ENCODE measurements at places on chromosomes 3 and 15. TPM values are rescaled to one million over a fixed set of nuclear protein-coding genes. Genes with fewer than 3 reads are reported as not detected.

DNA sequence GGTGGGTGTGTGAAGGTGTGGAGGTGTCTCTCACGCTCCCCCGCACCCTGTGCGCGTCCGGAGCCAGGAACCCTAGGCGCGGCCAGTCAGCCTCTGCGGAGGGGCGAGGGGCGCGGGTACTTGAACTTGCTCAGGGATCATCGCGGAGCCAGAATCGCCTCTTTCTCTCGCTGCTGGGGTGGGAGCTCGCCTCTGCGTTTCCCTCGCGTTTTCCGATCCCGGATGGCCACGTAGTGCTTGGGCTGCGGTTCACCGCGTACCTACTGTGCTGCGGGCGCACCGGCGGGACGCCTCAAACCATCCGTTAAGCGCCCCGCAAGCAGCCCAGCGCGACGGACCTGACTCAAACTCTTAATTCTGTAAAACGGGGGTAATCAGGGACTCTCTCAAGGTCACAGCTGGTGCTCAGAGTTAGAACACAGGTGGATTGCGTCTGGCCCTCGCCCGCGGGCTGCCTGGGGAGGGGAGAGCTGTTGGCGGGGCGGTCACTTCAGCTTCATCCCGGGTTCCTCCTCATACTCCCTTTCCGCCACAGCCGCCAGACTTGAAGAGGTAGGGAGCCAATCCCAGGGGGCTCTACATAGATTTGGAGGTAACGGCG, 686 bp downstream of the MYRIP start:
- no peak for DNase-seq

GRCh38 chr15:66819084-66819483, 117.0 kb downstream of the SMAD6 start:
- DNase-seq: no peak

GRCh38 chr15:33795070-33795469, 173.2 kb upstream of the CHRM5 start:
- DNase-seq: no peak

DNA sequence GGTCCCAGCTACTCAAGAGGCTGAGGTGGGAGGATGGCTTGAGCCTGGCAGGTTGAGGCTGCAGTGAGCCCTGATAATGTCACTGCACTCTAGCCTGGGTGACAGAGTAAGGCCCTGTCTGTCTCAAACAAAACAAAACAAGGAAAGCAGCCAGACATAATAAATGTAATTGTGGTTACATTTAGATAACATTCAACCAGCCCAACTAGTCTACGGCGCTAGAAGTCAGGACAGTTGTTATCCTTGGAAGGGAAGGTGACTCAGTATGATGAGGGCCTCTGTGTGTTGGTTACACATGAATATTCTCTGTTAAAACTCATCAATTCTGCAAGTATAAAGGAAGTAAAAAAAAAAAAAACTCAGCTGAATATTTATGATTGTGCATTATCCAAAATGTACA, 27.0 kb upstream of the CSPG5 start:
- no peak for DNase-seq

- no peak for DNase-seq
Measured at GRCh38 chr3:3107858-3108257, 2.3 kb downstream of the IL5RA start.

GRCh38 chr3:150594150-150594549, 9.0 kb upstream of the SELENOT start:
- DNase-seq: no peak

DNA sequence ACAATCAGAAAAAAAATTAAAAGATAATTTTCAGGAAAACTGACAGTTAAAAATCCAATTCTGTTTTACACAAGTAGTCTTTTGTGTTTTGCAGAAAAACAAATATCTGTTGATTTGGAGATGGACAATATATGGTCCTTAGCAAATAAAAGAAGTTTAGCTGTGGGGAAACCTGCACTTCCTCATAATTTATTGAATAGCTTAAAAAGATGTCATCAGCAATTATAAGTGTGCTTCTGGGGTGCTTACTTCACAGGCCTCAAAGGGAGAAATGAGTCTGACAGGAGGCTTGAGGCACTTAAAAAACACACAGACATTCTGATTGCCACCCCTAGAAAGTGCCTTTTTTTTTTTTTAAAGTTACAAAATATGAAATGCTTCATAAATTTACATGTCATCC, 31.6 kb upstream of the CERS3 start:
- no peak for DNase-seq

DNA sequence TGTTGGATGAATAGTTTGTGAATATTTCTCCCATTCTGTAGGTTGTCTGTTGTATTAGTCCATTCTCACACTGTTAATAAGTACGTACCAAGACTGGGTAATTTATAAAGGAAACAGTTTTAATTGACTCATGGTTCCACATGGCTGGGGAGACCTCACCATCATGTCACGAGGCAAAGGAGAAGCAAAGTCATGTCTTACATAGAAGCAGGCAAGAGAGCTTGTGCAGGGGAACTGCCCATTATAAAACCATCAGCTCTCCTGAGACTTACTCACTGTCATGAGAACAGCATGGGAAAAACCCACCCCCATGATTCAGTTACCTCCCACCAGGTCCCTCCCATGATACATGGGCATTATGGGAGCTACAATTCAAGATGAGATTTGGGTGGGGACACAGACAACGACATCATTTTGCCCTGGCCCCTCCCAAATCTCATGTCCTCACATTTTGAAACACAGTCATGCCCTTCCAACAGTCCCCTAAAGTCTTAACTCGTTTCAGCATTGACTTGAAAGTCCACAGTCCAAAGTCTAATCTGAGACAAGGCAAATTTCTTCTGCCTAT, 133.2 kb downstream of the LMLN start:
- no peak for DNase-seq

DNA sequence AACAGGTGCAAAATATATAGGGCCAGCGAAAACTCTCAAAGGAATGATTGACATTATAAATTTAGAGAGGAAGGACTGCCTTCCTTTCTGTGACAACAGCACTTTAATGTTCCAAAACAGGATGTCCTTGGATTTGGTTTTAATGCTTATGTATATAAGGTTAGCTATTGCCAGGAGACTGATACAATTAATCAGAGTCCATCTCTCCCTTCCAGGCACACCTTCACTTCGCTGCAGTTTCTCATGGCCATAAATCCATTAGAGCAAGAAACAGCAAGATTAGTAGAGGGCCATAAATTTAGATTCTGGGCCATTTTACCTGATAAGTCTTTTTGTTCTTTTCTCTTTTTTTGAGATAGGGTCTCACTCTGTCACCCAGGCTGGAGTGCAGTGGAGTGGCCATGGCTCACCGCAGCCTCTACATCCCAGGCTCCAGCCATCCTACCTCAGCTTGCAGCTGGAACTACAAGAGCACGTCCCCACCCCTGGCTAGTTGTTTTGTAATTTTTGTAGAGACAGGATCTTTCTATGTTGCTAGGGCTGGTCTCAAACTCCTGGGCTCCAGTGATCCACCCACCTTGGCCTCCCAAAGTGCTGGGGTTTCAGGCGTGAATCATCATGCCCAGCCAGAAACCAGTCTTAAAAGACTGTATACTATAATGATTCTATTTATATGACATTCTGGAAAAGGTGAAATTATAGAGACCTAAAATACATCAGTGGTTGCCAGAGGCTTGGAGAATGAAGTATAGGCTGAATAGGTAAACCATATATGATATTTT, 15.7 kb upstream of the TFRC start:
- DNase-seq: no peak

GRCh38 chr3:161672478-161672877, 175.9 kb downstream of the OTOL1 start:
- DNase-seq: no peak

DNA sequence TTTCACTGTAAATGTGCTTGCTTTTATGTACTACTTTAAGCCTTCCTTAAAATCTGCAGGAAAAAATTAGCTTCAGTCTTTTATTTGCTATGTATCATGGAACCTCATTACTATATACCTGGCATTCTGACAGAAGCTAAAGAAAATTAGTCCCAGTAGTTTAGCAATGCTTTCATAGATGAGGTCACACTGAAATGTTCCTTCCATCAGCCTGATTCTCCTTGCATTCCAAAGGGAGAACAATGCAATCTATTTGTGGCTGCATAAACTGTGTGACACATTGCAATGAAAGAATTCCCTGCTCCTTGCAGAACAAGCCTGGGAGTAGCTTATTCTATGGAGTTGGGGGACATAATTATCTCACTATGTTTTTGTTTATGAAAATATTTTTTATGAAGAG, 691.5 kb upstream of the ARPP21 start:
- no peak for DNase-seq

DNA sequence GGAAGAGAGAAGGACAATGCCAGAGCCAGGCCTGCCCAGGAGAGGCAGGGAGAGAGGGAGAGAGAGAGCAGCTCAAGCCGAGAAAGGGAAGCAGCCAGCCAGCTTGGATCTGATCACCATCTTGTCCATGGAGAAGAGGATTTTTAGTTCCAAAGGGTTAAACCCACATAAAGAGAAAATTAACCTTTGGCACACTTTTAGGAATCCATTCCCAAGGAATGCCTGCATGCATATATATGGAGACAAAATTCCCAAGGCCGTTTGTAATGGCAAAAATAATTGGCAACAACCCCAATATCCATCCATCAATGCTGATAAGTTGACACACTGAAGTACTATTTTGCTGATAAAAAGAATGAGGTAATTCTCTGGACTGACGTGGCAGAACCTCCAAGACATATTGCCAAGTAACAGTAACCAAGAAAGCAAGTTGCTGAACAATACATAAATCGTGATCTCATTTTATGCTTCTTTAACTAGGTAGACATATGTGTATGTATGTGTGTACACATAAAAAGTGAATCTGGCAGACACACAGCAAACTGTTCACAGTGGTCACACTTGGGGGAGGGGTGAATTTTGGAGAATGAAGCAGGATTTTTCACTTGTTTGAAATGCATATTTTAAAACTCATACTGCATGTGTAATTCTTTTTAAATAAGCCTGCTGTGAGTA, 7.5 kb upstream of the STRA6 start:
- no peak for DNase-seq

DNA sequence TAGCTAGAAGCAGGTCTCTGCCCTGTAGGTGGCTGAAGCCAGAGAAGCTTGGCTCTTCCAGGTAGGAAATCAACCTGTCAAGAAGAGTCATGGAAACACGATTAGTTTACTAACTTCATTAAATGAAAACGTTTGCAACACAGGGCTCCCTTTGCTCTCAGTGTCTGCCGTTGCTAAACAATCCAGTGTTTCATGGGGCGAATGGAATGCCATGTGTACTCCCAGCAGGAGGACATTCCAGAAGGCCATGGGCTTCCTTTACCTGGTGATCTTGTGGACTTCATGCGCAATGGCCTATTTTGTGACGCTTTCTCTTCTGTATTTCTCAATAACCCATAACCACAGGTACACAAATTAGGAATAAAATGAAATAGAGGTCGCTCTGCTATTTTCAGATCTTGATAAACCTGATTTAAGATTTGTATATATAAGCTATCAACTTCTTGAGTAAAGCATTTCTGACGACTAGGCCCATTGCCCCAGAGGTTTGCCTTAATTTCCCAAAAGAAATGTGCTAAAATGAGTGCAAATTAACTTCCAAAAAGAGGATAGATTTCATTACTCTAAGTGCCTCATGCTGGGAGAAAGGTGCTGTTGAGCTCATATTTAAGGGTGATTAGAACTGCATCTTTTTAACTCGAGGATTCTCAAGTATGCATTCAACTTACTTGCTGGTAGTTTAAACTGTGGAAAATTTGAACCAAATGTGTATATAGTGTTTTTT, 171.0 kb downstream of the EPHA3 start:
- no peak for DNase-seq

- DNase-seq: no peak
Measured at GRCh38 chr3:36862076-36862755, 82.6 kb downstream of the TRANK1 start.

DNA sequence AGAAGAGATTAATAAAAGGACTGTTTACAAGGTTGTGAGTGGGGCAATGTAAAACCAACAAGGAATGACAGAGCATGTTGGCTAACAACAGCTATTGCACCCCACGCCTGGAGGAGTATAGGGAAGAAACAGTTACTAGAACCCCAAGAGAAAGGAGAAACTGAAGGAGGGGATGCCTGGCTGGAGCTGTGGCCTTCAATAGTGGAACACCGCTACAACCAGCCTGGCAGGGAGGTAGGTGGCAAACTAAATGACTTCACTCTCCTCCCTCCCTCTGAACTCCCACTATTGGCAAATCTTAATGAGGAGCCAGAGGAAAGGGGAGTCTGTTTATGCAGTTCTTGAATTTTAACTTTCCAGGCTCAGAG, 7.2 kb upstream of the CD47 start:
- DNase-seq: no peak

DNA sequence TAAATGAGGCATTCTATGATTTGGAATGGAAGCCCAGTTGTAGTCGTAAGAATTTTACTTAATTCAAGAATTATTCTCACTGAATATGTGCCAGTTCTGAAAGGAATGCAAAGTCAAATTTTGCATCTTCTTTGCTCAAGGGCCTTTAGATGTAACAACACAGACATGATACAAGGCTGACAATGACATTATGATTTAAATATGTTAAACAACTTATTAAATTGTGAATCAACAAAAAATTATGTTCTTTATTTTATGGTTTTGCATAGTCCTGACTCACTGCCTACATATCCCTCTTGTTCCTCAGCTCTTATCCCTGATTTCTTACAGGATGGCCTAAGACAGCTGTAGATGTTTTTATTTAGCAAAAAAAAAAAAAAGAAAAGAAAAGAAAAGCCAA, 170.9 kb upstream of the NR2E3 start:
- no peak for DNase-seq

GRCh38 chr3:9681723-9682081, 21.9 kb upstream of the CPNE9 start:
- DNase-seq: no peak

- DNase-seq: no peak
Measured at GRCh38 chr3:139259398-139259797, 84.4 kb upstream of the MRPS22 start.

DNA sequence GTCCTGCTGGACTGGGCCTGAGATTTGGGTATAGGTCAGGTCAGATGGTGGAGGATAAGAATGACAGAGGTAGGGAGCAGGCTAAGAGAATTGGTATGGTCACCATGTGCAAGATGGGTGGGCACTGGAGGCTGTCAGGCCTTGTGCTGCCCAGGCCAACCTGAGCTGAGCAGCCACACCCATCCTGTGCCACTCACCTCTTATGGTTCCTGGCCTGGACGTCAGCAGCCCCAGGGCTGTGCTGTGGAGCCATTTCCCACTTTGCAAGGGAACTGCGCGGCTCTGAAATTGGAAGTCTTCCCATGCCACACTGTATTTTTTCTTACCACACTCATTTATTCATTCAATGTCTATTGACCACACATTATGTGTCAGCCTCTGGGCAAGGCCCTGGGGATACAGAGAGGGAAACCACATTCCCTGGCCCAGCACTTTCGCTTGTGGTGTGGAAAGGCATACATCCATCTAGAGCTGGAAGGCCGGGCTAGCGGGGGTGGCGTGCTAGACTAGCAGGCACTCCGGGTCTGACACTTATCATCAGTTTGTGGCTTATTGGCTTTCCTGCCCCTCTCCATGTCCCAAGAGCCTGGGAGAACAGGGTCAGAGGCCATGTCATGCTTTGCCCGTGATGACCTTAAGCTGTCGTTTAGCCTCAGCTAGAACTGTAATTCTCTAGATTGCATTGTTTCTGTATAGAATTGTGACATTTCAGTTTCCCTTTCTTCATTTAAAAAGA, 51.1 kb upstream of the POLG start:
- DNase-seq: no peak

- no peak for DNase-seq
Measured at GRCh38 chr3:152127058-152127457, 141.7 kb upstream of the MBNL1 start.

Gene PRICKLE2
- 3.3 TPM for total RNA-seq

Gene ZBBX
- not detected for total RNA-seq

Gene IFT80
- total RNA-seq: 22.6 TPM

Gene PLA2G4D
- not detected for total RNA-seq

Gene UBAP1L
- total RNA-seq: 4.3 TPM

Gene GCNT3
- not detected for total RNA-seq

Gene SERINC4
- total RNA-seq: 0.18 TPM

Gene CD276
- total RNA-seq: not detected

Gene GPR149
- not detected for total RNA-seq

Data from natural killer cell (primary cell).